Left lung (tissue), 14 donors: ENCODE measurements at places on chromosomes 12 and 14.

- DNase-seq = no peak
These were observed 55.5 kb downstream of the ANO2 start for GRCh38 chr12:5889381-5890047.

DNA sequence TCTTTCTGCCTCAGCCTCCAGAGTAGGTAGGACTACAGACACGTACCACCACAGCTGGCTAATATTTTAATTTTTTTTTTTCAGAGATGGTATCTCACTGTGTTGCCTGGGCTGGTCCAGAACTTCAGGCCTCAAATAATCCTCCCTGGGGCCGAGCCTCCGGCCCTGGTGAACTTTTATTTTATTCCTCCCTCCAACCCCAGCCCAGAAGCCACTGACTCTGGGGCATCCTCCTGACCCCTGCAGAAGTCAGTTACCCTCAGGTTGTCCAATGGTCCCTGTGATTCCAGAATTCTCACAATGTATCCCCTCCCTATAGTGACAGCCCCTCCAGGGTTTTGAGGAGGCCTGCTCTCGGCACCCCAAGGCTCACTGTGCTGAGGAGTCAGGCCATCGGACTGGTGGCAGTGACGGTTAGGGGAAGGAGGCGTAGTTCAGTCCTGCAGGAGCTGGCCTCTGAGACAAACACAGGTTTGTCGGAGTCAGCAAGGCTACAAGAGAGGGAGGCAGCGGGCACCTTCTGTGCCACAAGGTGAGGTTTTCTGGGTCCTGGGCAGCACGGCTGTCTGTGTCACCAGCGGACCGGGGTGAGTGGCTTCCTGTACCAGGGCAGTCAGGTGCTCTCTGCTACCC is 19.4 kb upstream of the FIGNL2 start:
- no peak for DNase-seq

DNA sequence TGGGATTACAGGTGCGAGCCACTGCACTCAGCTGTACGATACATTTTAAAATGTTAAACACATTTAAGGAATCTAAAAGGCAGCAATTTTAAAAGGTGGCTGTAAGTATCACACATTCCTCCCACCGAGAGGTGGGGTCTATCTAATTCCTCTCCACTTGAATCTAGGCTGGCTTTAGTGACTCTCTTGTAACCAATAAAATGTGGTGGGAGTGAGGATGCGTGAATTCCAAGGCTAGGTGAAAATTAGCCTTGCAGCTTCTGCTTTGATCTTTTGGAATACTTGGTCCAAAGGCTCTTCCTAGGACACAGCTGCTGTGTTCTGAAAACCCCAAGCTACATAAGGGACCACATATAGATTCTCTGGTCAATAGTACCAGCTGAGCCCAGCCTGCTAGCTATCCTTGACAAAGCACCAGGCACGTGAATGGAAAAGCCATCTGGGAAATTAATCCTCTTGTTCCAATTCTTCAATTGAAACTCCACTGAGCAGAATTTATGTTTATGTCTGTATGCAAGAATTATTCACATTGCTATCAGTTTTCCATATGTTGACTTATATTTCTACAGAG is 8.8 kb upstream of the GPRC5D start:
- no peak for DNase-seq

- DNase-seq = no peak
These were observed 262.3 kb downstream of the NUAK1 start for GRCh38 chr12:105876396-105876927.

- no peak for DNase-seq
These were observed 285.5 kb downstream of the KCNH5 start for GRCh38 chr14:62759796-62760195.

- no peak for DNase-seq
These were observed 100.7 kb downstream of the ITPR2 start for GRCh38 chr12:26732005-26732908.

- no peak for DNase-seq
These were observed 56.4 kb downstream of the RASSF9 start for GRCh38 chr12:85779768-85780167.

DNA sequence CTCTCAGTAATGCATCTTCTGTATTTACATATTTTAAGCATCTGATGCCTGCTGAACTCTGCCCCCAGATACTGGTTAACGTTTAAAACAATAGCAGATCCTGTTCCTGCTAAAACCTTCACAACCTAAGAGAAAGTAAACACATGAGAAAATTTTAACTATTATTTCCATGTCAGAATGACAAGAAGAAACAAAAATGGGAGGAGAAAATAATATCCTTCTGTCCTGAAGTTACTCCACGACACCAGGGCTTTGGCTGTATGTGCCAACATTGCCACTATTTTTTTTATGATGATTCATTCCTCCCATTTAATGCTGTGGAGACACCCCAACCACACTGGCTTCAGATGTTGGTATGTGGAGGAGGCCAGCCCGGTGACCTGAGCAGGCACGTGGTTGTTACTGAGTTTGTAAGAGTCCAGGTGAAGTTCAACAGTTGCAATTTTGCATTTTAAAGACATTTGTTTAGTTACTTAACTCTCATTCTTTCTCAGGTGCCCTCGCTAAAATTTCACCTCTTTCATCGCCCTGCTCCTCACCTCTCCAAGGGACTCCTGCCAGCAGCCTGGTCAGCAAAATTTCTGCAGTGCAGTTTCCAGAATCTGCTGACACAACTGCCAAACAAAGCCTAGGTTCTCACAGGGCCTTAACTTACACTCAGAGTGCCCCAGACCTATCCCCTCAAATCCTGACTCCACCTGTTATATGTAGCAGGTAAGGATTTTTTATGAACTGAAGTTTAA is 65.5 kb upstream of the SLCO1C1 start:
- no peak for DNase-seq

DNA sequence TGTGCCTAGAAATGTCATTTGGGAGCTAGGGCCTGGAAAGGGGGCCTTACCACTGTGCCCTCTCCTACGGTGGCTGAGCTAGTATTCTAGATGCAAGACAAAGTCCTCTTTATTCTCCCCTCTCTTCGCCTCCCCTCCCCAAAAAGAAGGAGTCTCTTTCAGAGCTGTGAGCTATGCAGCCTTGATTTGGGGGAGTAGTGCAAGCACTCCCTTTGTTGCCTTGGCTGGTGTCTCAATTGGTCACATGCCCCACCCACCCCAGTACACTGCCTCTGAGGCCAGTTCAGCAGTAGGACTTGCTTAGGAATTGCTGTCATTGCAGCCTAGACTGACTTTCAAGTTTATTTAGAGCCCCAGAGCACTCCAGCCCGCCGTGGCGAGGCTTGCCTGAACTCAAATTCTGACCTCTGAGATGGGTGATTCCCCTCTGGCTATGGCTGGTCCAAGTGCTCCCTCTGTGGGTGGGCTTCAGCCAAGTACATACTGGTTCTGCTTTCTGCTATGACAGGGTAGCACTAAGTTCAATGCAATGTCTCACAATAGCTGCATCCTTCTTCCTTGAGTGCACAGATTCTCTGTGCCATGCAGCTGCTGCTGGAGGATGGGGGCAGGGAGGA is 37.0 kb upstream of the FBXO33 start:
- DNase-seq = no peak

- no peak for DNase-seq
These were observed 25.7 kb downstream of the ANO4 start for GRCh38 chr12:100820314-100820713.

DNA sequence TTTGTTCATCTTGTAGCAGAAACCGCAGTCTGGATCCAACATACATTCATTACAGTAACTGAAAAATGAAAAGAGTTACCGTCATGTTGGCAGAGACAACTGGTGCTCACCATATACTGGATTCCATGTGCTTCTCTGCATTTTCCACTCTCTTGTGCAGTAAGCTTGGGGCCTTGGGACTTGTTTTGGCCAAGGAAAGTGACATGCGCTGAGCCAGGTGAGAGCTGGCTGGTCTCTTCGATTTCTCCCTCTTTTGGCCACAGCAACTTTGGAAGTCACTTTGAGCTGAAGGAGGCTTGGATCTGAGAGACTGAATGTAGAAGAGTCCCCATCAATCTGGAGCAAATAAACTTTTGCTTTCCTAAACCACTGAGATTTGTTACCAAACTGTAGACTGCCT is 210.6 kb upstream of the ABCD2 start:
- DNase-seq = no peak

DNA sequence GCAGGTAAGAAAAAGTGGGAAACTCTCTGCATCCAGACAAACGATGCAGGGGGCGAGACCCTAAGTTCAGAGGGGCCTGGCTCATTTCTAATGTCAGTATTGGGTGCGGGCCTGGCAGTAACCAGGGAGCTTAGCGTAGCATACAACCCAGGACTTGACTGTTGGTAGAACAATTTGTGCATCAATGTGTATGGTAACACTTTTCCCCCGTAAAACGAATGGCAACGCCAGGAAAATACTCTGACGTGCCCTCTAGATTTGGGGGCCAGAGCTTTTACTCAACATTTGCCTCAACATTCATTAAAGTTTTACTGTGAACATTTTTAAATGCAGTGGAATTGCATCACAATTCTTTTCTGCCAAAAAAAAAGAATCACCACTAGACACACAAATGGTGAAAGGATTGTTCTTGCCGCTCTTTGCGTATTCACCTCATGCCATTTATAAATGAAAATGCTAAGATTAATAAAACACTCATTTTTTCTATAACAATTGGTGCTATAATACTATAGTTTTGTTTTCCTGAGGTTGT is 867 bp downstream of the RHOJ start:
- DNase-seq = no peak

DNA sequence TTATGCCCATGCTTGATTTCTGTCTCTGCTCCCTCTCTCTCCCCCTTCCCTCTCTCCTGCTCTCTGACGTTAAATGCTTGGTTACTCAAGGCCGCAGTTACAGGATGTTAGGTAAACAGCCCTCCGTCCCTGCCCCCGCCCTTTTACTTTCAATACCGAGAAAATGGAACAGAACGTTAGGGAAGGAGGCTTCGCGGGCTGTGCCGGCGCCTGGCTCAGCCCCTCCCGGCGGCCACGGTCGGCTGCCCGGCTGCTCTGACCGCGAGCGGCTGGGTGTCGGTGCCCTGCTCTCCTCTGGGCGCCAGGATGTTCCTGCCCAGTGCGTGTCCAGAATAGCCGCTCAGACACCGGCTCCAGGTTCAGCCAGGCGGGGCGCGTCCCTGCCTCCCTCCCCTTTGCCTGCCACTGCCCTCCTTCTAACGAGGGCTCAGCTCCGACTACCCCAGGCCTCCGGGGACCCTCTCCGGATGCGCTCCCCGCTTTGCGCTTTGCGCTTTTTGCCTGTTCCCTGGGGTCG is 166.1 kb downstream of the ADCK1 start:
- DNase-seq = no peak

DNA sequence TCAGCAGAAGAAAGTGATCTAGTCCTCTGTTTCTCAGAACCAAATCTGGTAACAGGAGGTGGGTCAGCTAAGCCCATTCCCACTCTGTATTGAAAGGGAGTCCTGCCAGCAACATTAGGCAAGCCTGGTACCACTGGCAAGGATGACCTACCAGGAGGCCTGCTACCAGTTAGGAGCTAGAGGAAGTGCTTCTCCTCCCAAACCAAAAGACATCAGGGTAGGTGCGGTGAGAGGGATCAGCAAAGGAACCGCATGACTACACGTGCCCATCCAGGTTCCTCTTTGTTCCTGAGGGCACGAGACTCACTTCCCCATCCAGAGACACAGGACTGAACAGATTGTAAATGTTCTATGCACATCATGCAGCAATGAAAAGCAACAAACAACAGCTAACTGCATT is 2.8 kb downstream of the KLRC4 start:
- no peak for DNase-seq

- no peak for DNase-seq
These were observed 5.6 kb downstream of the NECAP1 start for GRCh38 chr12:8087666-8088065.

GRCh38 chr14:75303381-75303789 is 24.8 kb downstream of the FOS start:
- no peak for DNase-seq

- DNase-seq = no peak
These were observed 434.1 kb downstream of the NOVA1 start for GRCh38 chr14:26163761-26164160.

DNA sequence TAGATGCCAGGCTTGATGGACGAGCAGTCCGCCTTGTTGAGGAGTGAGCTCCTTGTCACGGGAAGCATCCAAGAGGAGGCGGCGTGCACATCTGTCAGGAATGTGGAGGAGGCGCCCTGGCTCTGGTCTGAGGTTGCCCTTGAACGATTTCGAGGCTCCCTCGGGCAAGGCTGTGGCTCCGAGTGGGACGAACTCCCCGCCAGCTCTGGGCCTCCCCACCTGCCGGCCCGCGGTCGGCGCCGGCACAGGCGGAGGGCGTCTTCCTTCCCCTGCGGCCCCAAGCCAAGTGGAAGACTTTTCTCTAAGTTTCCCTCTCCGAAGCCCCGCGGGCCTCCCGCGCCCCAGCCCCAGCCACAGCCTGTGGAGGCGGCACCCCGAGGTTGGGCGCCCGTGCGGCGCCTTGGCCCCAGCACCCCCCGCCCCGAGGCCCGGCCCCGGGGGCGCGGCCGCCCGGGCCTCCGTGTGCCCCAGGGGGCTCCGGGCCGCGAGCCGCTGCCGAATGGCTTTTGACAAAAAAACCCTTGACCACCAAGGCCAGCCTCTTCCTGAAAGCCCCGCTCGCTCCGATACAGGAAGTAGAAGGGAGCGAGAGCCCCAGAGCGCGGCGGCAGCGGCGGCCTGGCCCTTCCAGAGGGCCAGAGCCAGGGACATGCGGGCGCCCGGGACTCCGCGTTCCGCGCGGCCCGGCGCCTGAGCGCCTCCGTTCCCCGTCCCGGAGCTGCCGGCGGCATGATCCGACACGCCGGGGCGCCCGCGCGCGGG is at the start of gene RIN3:
RIN3 (plus strand) TSS at position 578 of the 762 bp plus-strand sequence; CDS start at position 730, 152 bp downstream.
- peak; percentile 49 for DNase-seq

GRCh38 chr12:64122154-64122553 is 99.9 kb downstream of the KICS2 start:
- DNase-seq = no peak

DNA sequence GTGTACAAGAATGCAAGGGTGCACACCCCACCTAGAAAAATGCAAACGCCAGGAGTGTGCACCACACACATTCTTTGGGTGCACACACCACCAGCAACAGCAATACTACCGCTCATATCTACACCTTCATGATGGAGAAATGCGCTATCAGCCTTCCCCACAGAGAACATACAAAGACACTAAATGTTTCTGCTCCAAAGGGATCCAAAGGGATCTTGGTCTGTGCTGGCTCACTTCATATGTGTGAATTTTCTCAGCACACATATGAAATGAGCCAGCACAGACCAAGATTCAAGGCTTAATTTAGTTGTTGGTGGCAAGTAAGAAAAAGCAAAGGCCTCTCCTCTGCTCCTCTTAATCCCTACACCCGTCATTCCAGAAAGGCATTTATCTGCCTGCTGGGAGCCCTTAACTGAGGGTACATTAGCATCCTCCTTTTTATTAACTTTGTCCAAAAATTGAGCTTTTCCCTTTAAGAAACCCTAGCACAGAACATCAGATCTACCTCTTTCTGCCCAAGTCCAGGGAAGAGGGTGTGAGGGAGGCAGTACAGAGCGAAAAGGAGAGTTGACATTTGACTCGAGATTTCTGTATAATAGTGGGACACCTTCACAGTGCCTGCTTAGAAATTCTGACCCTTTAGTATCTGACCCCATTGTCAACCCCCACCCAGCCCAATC is 8.3 kb downstream of the BMP4 start:
- DNase-seq = no peak

- DNase-seq = no peak
These were observed 139.9 kb downstream of the ADGRD1 start for GRCh38 chr12:131093604-131093955.

- DNase-seq = peak; percentile 24
These were observed 966.6 kb upstream of the SEL1L start for GRCh38 chr14:82500222-82500621.

- no peak for DNase-seq
These were observed 176.0 kb downstream of the ESRRB start for GRCh38 chr14:76551906-76552305.
